Right ventricle myocardium superior (tissue), 1 donor: ENCODE measurements at places on chromosomes 7 and 10. TPM values are rescaled to one million over a fixed set of nuclear protein-coding genes. Genes with fewer than 3 reads are reported as not detected.

KCNIP2 gene
- 516 TPM for total RNA-seq

C1QL3 gene
- total RNA-seq = not detected

SH2B2 gene
- 0.67 TPM for total RNA-seq

DNA sequence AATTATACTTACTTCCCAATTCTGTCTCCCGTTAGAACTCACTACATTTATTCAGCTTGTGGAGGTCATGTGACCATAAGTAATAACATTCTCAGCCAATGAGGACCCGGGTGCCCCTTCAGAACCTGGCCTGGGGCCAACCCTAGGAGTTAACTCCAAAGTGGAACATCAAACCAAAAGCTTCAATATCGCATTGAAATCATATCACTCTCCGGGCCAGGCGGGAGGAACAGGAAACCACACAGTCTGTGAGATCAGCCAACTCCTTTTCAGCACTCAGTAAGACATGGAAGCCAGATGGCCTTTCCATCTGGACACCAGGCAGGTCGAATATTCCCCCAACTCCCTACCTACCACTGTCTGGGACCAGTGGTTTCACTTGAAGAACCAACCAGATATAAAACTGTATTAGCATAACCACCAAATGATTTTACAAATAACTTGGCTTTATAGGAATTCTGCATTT is 5.5 kb downstream of the CREB3L2 start:
- DNase-seq = peak; percentile 73

- no peak for DNase-seq
Measured at GRCh38 chr10:102752934-102753664, 9.4 kb downstream of the WBP1L start.

DNA sequence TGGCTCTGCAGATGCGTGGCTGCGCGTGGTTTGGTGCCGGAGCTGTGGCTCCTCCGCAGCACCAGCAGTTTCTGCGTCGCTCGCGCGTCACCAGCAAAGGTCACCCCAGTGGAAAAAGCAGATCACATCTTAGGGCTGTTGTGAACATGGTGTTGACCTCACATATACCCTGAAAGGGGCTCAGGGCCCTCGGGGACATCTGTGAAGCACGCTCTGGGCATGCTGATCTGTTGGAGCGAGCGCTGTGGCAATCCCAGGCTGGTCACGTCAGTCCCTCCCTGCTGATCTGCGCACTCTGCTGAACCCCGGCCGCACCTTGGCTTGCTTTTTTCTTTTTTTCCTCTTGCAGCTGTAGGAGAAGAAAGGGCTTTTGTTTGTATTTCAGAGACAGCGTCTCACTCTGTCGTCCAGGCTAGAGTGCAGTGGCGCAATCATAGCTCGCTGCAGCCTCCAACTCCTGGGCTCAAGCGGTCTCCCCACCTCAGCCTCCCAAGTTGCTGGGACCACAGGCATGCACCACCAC is 33.3 kb upstream of the AP5Z1 start:
- DNase-seq = no peak

DNA sequence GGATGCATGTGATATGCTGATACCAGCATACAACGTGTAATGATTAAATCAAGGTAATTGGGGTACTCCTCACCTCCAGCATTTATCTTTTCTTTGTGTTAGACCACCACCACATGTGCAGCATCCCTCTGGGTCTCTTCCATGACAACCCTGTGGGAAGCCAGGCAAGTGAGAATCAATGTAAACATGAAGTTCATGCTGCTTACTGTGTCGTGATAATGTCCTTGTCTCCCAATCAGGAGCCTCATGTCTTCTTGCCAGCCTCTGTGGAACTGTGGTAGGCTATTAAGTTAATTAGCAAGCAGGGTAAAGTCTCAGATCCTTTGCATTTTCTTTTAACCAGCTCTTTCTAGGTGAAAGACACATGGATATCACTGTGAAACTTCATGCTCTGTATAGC is 126.7 kb downstream of the TES start:
- no peak for DNase-seq

GRCh38 chr7:43747328-43748105 is 11.0 kb upstream of the BLVRA start:
- no peak for DNase-seq

GRCh38 chr7:103797647-103798307 is 191.7 kb downstream of the RELN start:
- DNase-seq = no peak

GRCh38 chr7:23396222-23397015 is 73.9 kb downstream of the IGF2BP3 start:
- DNase-seq = no peak

GRCh38 chr7:108294595-108294994 is 161.6 kb downstream of the NRCAM start:
- DNase-seq = no peak

- peak; percentile 17 for DNase-seq
Measured at GRCh38 chr7:6307762-6308161, 35.3 kb upstream of the CYTH3 start.

GRCh38 chr7:39667341-39667923 is 44.1 kb downstream of the RALA start:
- DNase-seq = no peak

DNA sequence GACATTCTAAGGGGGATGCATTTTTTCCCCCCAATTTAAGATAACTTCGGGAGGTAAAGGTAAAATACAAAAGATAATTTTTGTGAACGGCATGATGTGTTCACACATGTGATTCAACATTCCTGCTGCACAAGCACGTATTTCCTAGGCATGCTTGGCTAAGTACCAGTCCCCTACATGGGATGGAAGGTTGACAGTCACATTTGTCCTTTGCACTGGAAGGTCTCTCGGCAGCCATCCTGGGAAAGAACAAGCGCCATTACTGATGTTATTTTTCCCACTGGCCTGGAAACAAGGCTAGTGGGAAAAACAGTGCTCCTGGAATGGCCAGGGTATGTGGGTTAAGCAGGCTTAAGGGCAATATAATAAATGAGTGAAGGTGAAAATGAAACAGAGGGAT is 276.2 kb upstream of the AOAH start:
- no peak for DNase-seq

DNA sequence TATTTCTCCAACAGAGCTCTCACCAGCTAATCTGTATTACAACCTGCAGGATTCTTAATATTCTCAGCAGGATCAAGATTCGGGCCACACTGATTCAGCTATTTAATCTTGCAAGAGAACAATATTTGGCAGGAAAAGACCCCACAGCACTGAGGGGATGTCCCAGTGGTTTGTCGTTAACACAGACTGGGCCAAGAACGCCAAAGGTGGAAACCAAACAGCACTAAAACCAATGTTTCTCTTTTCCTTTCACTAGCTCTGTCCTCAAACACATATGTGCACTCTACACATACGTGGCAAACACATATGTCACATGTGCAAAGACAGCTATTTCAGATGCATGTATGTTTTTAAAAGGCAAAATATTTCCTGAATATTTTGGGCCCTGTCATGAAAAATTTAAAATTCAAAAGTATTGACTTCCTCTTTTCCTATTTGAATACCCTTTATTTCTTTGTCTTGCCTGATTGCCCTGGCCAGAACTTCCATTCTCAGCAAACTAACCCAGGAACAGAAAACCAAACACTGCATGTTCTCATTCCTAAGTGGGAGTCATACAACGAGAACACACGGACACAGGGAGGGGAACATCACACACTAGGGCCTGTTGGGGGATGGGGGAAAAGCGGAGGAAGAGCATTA is 51.7 kb upstream of the NEBL start:
- no peak for DNase-seq
